ENCODE measurements at places on chromosomes 16 and 17.

GRCh38 chr17:41503202-41503601, 2.2 kb downstream of the KRT13 start:
- no peak for DNase-seq

DNA sequence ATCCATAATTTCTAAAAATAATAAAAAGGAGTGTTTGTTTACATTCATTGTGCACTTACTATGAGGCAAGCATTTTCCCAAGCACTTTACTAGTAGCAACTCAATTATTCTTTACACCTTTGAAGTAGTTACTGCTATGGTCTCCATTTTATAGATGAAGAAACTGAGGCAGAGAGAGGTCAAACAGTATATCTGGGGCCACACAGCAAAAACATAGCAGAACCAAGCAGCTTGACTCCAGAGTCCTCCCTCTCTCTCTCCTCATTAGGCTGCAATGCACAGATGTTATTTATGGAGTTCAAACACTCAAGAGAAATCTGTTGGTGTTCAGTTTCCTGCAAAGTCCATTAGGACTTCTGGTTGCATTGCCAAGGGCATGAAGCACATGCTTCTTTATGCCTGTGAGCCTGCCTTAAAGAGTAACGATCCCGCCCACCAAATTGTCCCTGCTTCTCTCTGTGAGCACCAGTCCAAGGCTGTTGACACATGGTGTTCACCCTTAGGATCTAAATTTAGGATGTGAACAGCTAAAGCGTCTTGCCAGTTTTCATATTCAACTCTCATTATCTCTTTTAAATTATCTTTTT, 44.0 kb downstream of the GPRC5B start:
- peak; percentile 31 for DNase-seq

DNA sequence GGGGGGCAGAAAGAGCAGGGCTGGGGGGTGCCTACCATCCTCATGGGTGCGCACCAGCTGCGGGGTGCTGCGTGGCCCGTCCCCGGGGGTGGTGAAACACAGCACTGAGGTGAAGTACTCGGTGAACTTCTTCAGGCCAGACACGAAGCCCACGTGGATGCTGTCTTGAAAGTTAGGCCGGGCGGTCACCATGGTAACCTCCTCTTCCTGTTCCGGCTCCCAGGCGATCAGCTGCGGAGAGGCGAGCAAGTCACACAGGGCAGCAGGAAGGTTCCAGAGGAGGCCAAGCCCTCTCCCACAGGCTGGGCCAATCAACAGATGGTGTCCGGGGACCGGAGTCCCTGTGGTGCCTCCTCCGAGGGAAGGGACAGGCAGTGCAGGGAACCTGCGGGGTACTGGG, 90.1 kb upstream of the CDC42EP4 start:
- no peak for DNase-seq

DNA sequence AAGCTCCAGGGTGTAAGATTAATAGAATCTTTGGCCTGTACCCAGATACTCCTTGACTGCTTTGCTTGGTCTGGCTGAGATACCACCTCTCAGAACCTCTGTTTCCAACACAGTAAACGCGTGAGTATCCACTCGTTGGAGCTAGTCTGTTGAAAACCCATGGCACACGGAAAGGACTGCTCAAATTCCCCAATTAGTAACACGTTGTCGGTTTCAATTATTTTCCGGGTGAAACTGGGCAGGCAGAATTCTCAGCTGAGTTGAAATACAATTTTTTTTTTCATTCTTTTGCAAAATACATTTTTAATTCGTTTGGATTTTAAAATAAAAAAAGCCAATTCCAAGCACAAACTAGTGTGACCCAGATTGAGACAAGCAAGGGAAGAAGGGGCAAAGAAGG, 120.5 kb downstream of the MAF start:
- DNase-seq, result no peak

GRCh38 chr17:77090476-77090875, 50.3 kb upstream of the SEC14L1 start:
- DNase-seq, result no peak

- DNase-seq, result no peak
Observed at GRCh38 chr17:39238311-39238972, 12.7 kb upstream of the STAC2 start.

- DNase-seq, result no peak
Observed at GRCh38 chr17:48639982-48640857, 14.1 kb upstream of the HOXB9 start.

- DNase-seq, result no peak
Observed at GRCh38 chr16:23635958-23636357, 5.2 kb downstream of the PALB2 start.

GRCh38 chr17:28663723-28664122, 1.7 kb downstream of the SUPT6H start:
- DNase-seq, result no peak

- no peak for DNase-seq
Observed at GRCh38 chr16:80592273-80592672, 51.5 kb downstream of the DYNLRB2 start.

GRCh38 chr16:66408163-66409048, 18.7 kb upstream of the BEAN1 start:
- no peak for DNase-seq

- no peak for DNase-seq
Observed at GRCh38 chr17:63270610-63271009, 175.5 kb downstream of the CYB561 start.

- no peak for DNase-seq
Observed at GRCh38 chr17:31114956-31115555, 20.3 kb downstream of the NF1 start.

GRCh38 chr16:23516366-23517137, 6.3 kb upstream of the GGA2 start:
- DNase-seq, result no peak

DNA sequence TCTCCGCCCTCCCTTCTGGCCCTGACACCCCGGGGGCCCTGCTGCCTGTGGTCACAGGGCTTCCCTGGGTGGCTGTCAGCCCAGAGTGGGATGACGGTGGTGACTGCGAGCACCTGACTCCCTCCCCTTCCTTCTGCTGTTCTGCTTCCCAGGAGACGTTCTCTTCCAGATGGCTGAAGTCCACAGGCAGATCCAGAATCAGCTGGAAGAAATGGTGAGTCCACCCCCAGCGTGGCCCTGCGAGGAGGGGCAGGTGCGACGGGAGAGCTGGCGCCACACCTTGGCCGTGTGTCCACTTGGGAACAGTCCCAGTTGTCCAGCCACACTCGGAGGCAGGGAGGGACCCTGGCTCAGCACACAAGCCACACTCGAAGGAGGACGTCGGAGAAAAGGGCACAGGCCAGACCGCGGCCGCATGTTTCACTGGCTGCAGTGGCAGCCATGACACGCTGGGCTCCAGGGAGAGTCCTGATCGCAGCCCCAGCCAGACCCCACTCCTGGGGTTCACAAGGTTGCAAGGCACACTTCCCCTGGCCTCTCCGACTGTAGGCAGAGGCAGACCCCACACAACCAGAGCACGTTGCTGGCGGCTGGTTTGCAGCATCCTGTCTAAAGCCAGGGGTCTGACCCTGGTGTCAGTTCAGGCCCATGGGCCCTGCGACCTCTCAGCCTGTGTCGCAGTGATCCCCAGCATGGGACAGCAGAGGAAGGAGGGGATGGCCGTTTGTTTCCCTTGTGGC, 49.9 kb downstream of the BAIAP2 start:
- no peak for DNase-seq

DNA sequence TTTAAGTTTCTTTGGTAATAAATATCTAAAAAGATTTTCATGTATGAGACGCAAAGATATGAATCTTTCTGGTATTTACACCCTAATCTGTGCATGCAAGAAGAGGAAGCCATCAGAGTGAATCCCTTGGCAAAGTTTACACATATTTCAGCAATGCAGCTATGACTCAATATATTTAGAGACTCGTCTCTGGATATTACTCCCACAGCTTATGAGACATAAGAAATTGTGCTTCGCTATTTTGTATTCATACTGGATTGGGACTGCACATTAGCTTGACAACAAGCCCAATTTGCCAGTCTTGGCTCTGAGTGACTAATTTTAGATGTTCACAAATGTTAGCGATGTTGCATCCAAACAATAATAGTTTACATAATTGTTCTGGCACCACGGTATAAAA, 532.0 kb downstream of the CDH11 start:
- DNase-seq, result no peak

GRCh38 chr16:78437352-78437968, 338.0 kb downstream of the WWOX start:
- no peak for DNase-seq

DNA sequence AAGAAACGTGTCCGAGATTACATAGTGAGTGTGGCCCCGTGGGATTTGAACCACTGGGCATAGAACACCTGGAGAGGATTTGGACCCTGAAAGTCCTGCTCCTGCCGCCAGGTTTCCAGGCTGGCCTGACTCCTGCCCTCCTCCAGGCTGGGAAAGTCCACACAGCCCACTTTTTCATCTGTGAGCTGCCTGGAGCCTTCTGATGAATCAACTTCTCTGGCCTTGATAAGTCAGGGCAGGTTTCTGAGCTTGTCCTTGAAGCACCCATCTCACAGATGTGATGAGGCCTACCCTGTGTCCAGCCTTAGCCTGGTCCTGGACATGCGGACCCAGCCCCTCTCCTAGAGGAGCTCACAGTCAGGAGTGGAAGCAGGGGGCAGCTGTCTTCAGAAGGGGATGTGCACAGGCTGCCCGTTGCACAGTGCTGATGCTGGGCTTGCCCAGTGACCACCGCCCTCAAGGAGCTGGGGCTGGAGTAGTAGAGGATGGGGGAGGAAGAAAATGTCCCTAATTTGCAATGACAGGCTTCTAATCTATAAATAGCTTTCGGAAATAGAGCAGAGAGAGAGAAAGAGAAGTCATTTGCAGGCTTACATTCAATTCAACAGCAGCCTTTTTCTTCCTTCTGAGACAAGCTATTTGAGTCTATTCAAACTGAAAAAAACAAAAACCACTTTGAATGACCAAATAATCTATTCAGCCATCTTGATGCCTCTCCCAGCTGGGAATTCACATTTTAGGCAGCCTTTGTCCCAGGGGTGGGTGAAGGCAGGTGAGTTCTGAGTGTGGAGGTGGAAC, 73.5 kb upstream of the DNAJA2 start:
- DNase-seq, result no peak

DNA sequence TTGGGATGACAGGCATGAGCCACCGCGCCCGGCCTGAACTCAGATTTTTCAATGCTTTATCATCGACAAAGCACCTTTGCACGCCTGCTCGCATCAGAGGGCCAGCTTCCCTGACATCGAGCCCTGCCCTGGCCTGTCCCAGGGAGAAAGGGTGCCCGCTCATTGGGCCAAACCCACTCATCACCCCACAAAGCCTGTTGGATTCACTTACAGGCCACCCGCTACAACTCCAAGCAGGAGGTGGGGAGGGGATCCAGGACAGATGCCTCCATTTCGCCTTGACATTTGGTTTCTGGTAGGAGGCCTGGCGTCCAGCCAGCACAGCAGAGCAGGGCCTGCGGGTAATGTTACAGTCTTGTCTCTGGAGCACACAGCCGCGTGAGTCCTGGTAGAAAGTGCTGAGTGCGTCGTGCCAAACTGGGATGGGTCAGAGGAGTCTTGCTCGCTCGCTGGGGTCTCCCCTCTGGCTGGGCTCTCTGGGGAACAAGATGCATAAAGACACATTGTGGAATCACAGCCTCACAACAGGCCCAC, 19.8 kb downstream of the SMTNL2 start:
- peak; percentile 57 for DNase-seq

All from NCI-H187 (cell line).